ENCODE measurements at places on chromosomes 1 and 21.

- no peak for DNase-seq
Observed at GRCh38 chr1:59908682-59909081, 17.9 kb downstream of the CYP2J2 start.

GRCh38 chr1:17610713-17611112 is 71.2 kb downstream of the ARHGEF10L start:
- no peak for DNase-seq

GRCh38 chr1:174116042-174116441 is 43.3 kb upstream of the RABGAP1L start:
- no peak for DNase-seq

DNA sequence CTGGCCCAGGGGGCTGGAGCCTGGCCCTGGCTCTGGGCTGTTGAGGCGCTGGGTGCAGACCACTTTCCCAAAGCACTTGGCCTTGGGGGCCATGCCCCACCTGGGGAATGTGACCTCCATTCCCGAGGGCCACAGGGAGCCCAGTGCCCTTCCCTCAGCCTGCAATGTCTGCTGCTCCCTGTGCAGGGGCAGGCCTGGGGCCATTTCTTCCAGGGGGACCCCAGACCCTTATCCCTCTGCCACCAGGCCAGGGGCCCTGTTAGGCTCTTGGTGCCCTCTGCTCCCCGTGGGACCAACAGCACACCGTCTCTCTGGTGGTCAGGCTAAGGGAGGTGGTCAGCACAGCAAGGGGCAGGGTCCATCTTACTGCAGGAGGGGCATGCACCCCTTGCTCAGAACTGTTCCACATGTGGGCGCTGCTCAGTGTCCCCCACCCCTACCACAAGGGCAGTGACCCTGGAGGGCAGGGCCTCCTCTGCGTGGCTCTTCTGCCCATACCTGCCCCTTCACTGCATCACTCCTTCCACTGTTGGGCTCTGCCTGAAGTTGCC is 1.1 kb upstream of the TMEM52 start:
- DNase-seq: no peak

- DNase-seq: no peak
Observed at GRCh38 chr1:116288201-116288598, 84.8 kb upstream of the ATP1A1 start.

- no peak for DNase-seq
Observed at GRCh38 chr1:106181866-106182265, 874.6 kb upstream of the PRMT6 start.

- no peak for DNase-seq
Observed at GRCh38 chr1:108753363-108753762, 6.9 kb downstream of the STXBP3 start.

GRCh38 chr1:81412954-81413353 is 387.8 kb upstream of the ADGRL2 start:
- DNase-seq: no peak

DNA sequence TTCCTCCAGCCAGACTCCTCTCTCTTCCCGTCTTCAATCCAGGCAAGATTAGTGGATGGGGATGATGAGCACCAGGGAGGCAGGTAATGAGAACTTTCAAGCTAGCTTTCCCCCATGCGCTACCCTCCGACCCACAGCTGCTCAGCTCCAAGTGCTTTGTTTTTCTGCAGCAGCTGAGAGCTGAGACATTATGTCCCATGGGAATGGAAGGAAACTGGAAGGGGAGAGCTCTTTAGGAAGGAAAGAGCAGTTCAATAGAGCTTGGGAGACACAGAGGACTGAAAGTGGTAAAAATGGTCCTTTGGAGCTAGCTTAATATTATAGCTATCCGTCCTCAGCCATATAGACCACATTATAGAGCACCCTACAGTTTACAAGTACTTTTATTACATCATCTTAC is 39.8 kb downstream of the RAB3B start:
- DNase-seq: no peak

- DNase-seq: no peak
Observed at GRCh38 chr1:233543338-233544255, 70.3 kb upstream of the KCNK1 start.

- no peak for DNase-seq
Observed at GRCh38 chr1:75954586-75954985, 22.4 kb upstream of the ASB17 start.

GRCh38 chr1:112849425-112850033 is 106.5 kb downstream of the SLC16A1 start:
- no peak for DNase-seq

- DNase-seq: no peak
Observed at GRCh38 chr1:227937031-227937837, 10.5 kb downstream of the WNT9A start.

DNA sequence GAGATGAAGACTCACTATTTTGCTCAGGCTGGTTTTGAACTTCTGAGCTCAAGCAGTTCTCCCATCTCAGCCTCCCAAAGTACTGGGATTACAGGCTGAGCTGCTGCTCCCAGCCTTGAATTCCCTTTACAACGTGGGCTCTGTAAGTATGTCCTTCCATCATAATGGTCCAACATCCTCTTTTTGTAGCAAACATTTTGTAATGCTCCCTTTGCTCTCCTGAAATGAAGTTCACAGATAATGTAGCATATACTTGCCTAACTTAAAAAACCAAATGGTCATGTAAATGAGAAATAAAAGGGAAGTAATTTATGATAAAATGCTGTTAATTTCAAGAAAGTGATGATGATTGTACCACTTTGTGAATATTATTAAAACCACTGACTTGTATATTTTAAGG is 30.5 kb upstream of the THEM4 start:
- no peak for DNase-seq

- no peak for DNase-seq
Observed at GRCh38 chr1:225465793-225466517, 38.1 kb upstream of the LBR start.

- no peak for DNase-seq
Observed at GRCh38 chr1:29673228-29673500, 436.8 kb downstream of the PTPRU start.

- no peak for DNase-seq
Observed at GRCh38 chr1:100552031-100552430, 14.1 kb downstream of the GPR88 start.

- no peak for DNase-seq
Observed at GRCh38 chr1:230005040-230005439, 62.0 kb upstream of the GALNT2 start.

DNA sequence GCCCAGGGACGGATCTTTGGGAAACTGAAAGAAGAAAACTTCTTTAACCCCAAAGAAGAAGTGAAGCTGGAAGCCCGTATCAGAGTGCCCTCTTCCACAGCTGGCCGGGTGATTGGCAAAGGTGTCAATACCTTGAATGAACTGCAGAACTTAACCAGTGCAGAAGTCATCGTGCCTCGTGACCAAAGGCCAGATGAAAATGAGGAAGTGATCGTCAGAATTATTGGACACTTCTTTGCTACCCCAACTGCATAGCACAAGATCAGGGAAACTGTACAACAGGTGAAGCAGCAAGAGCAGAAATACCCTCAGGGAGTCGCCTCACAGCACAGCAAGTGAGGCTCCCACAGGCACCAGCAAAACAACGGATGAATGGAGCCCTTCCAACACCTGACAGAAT is 114.0 kb downstream of the NBPF12 start:
- DNase-seq: no peak

- DNase-seq: no peak
Observed at GRCh38 chr1:180131510-180131909, 23.2 kb upstream of the QSOX1 start.
